Ovary (tissue), 10 donors: ENCODE measurements at places on chromosomes 4 and X. TPM values are rescaled to one million over a fixed set of nuclear protein-coding genes. Genes with fewer than 3 reads are reported as not detected.

DNA sequence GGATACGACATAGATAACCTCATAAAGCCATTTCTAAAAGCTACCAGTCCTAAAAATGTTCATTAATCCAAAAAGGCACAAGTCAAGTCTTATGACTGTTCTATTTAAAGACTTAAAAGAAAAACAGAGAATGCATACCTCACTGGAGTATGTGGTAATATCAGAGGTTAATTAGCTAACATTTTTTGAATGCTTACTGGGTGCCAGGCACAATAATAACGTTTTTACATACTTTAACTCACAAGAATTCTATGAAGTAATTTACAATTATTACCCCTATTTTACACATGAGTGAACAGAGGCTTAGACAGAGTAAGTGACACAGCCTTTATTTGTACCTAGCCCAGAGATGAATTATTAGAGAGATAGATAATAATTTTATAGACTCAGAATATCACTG lies 207.5 kb downstream of the PDGFC start:
- no peaks in the 10 kb centered on the region for H3K36me3 ChIP-seq
- H3K4me3 ChIP-seq, result no peak overlapping the region
- no peak overlapping the region for H3K27ac ChIP-seq

DNA sequence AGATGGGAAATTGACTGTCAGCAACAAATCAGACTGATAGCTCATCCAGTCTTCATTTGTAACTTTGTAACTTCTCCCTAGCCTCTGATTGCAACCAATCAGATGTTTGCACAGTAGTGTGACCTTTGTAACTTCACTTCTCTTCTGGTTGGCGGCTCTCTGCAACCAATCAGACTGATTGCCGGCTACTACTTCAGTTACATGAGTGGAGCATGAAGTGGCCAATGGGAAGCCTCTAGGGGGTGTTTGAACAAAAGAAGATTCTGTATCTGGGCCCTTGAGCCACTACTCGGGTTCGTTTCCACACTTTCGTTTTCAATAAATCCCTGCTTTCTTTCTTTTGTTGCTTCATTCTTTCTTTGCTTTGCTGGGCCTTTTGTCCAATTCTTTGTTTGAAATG lies 1285.8 kb downstream of the TECRL start:
- no peaks in the 10 kb centered on the region for H3K4me1 ChIP-seq
- no peak overlapping the region for H3K27ac ChIP-seq
- DNase-seq, result no peak

DNA sequence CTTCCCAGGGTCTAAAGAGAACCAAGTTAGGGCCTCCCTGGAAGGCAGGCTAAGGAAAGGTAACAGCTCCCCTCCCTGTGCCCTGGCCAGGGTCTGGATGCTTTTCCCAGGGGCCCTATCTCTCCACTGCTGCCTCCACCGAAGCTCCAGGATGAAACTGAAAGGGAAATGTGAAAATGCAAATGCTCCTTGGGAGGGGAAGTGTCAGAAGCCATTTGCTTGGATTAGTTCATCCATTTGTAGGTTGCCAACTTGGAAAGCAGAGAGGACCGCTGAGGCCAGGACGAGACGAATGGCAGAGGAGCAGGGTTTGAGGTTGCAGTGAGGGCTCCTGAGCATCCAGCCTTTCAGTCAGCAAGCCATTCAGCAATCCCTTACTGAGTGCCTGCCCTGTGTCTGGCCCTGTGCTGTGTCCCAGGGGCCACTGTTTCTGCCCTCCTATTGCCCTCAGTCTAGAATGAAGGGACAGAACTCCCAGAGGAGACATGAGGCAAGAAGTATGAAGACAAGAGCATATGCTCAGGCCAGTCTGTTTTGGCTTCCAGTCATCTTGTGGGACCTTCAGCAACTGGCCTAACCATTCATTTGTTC lies 45.9 kb upstream of the PGRMC1 start:
- no peak overlapping the region for H3K27ac ChIP-seq
- H3K4me1 ChIP-seq, result peaks cover 2% of the 10 kb centered on the region
- H3K36me3 ChIP-seq, result no peaks in the 10 kb centered on the region
- DNase-seq, result no peak
- no peaks in the 10 kb centered on the region for H3K27me3 ChIP-seq
- no peak overlapping the region for H3K4me3 ChIP-seq

DNA sequence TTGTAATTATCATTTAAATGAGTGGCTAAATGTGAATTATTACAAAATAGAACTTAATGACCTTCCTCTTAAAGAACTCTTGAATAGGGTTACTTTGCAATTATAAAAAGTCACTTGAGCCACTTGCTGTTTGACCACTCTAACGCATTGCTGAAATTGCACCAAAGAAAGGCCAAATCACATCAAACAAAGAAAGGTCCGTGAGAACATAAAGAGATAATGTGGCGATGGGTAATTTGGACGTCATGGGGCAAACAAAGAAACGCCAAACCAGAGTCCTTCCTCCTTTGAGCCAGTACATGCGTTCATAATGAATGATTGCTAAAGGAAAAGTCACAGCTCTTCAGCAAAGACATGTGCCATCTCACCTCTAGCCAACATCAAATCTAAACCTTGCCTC lies 229.8 kb upstream of the STS start:
- no peaks in the 10 kb centered on the region for H3K27me3 ChIP-seq
- no peak overlapping the region for H3K27ac ChIP-seq
- H3K36me3 ChIP-seq, result no peaks in the 10 kb centered on the region
- H3K4me3 ChIP-seq, result no peak overlapping the region
- no peak for DNase-seq
- H3K4me1 ChIP-seq, result no peaks in the 10 kb centered on the region

DNA sequence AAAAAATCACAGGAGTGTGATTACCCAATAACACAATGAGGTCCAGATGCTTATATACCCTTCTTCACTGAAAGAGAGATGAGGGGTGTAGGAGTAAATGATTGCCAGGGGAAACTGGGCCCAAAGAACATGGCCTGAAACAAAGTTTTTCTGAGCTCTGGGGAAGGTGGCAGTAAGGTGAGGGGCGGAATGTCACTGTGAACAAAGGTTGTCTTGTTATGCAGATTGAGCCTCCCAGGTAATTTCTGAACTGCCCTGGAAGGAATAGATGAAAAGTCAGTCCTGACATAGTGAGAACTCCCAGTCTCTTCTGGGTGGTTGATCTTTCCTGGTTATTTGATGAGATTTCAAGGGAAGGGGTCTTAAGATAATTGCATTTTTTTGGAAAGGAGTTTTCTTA lies 2.5 kb upstream of the TMEM47 start:
- no peaks in the 10 kb centered on the region for H3K4me1 ChIP-seq
- H3K27me3 ChIP-seq, result no peaks in the 10 kb centered on the region
- DNase-seq, result no peak
- H3K36me3 ChIP-seq, result no peaks in the 10 kb centered on the region
- no peak overlapping the region for H3K27ac ChIP-seq

GRCh38 chr4:56783986-56784385 lies 37.5 kb downstream of the SPINK2 start:
- H3K27me3 ChIP-seq, result no peaks in the 10 kb centered on the region
- H3K36me3 ChIP-seq, result no peaks in the 10 kb centered on the region
- H3K27ac ChIP-seq, result no peak overlapping the region
- peaks cover 5% of the 10 kb centered on the region for H3K4me1 ChIP-seq
- DNase-seq, result no peak

DNA sequence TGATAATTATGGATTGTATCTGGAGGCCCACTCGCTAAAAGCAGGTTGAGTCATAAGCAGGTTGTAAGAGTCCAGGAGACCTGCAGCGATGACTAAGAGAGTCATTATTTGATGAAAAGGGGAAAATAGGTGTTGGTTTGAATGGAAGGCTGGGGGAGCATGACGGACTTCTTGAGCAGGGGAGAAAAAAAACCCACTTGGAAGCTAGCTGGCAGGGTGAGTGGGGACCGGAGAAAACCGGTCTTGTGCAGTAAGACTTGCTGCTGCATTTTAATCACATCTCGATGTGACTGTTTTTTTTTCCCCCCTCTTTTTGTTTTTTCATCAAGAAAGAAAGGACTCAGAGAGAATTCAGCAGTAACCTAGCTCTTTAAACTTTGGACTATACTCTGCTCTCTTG lies 90.0 kb downstream of the IGSF1 start:
- H3K27me3 ChIP-seq, result no peaks in the 10 kb centered on the region
- no peaks in the 10 kb centered on the region for H3K36me3 ChIP-seq

DNA sequence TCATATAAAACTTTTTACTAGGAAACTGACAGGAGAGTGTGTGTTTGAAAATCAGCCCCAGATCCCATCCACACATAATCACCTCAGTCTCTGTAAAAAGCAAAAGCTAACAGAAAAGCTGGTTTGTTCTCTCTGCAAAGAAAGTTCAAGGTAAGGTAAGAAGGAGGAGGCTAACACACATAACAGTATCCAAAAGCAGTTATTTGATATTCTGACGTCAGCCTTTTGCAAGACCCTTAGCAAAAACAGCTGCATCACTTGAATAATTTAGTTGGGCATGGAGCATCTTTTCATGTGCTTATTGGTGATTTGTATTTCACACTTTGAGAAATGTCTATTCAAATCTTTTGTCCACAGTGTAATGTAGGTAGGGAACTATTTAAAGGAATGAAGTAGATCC lies 5.5 kb downstream of the TCEAL9 start:
- H3K27ac ChIP-seq, result no peak overlapping the region
- H3K4me1 ChIP-seq, result no peaks in the 10 kb centered on the region
- no peaks in the 10 kb centered on the region for H3K27me3 ChIP-seq
- no peaks in the 10 kb centered on the region for H3K36me3 ChIP-seq
- DNase-seq, result no peak

- peaks cover 2% of the 10 kb centered on the region for H3K4me1 ChIP-seq
- H3K36me3 ChIP-seq, result no peaks in the 10 kb centered on the region
- H3K27me3 ChIP-seq, result no peaks in the 10 kb centered on the region
Measured at GRCh38 chrX:13647709-13648212, 5.2 kb upstream of the TCEANC start.

- no peaks in the 10 kb centered on the region for H3K27me3 ChIP-seq
- no peaks in the 10 kb centered on the region for H3K36me3 ChIP-seq
- DNase-seq, result no peak
Measured at GRCh38 chr4:1753697-1754311, 32.5 kb downstream of the TACC3 start.

GRCh38 chrX:109707319-109707718 lies 25.7 kb downstream of the ACSL4 start:
- DNase-seq, result no peak
- H3K4me1 ChIP-seq, result no peaks in the 10 kb centered on the region
- no peaks in the 10 kb centered on the region for H3K27me3 ChIP-seq
- no peak overlapping the region for H3K27ac ChIP-seq
- H3K4me3 ChIP-seq, result no peak overlapping the region
- H3K36me3 ChIP-seq, result no peaks in the 10 kb centered on the region

DNA sequence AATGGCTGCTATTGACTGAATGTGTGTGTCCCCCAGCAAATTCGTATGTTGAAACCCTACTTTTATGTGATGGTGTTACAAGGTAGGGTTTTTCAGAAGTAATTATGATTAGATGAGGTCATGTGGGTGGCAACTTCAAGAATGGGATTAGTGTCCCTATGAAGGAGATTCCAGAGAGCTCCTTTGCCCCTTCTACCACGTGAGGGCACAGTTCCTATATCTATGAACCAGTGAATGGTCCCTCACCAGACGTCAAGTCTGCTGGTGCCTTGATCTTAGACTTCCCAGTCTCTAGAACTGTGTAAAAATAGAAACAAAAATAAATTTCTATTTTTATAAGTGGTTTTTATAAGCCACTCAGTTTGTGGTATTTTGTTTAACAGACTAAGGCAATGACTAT lies 1137.6 kb upstream of the IGFBP7 start:
- no peak overlapping the region for H3K4me3 ChIP-seq
- H3K27me3 ChIP-seq, result no peaks in the 10 kb centered on the region
- H3K4me1 ChIP-seq, result no peaks in the 10 kb centered on the region
- DNase-seq, result no peak

DNA sequence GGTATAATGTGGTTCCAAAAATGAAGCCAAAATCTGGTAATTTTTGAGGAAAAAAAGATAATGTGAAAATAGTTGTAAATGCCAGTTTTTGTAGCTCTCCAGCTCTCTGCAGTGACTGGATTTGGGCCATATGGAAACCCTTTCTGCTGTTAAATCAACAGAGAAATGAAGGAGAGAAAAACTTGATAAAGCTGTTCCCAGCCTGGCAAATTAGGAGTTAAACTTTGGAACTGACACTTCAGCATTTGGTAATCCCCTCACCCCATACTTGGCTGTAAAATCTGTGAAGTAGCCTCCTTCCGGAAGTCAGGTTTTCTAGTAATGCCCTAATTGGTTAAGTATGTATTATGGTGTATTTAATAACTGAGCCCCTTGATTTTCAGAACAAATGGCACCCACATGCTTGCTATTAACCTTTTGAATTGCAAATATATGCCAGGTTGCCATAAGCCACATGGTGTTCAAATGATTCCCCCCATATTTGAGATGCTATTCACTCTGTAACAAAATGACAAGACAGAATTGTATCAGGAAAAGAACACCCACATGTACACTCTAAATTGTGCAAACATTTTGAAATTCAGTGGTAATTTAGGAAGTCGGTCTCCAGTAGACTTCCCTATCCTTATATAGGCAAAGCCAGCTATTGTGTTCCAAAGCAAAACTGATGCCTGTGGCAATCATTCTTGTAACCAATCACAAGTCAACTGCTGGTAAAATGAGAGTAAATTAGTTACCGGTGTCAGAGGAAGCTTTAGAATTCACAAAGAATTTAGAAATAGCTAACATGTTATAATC lies 96.3 kb upstream of the ADAMTS3 start:
- no peaks in the 10 kb centered on the region for H3K27me3 ChIP-seq
- no peak overlapping the region for H3K27ac ChIP-seq
- H3K4me3 ChIP-seq, result no peak overlapping the region

DNA sequence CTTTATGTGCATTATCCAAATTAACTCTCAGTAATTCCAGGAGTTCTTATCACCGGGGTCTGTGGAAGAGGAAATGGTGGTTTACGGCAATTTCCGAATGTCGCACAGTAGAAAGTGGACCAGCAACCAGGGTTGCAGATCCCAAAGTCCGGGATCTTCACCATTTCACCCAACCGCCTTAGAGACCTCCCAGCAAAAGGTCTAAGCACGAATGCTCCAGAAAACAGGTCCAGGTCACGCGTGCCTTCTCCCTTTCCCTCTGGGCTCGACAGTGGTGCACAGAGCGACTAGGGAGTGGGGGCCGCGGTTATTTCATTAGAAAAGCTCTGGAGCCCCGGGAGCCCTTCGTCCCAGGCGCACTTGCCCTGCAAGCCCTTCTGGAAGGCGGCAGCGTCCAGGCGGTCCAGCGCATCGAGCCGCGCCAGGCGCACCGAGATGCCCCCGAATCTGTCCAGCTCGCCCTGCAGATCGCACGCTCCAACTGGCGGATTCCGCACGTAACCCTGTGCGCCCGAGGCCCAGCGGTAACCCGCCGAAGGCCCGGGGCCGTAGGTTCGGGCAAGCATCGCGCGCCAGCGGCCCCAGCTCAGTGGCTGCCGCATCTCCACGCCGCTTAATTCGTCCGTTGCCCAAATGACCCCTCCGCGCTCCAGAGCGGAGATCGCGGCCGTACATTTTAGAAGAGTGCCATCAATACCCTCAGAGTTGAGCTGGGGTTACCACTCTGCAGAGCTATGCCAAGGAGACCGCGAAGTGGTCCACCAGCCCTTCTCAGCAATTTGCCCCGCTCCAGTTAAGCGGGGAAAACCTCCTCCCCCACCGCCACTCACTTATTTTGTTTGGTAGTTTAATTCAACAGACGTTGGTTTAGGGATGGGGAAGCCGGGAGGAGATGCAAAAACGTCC lies at the start of gene NUDT6:
NUDT6 (minus strand) TSS at position 627 of the 906 bp plus-strand sequence; CDS start at position 602, 25 bp downstream.
- H3K27ac ChIP-seq, result peak within 1 kb of the TSS; percentile 31
- H3K4me3 ChIP-seq, result peak within 1 kb of the TSS; percentile 92
- H3K36me3 ChIP-seq, result no peaks in the 10 kb centered on the region
- H3K27me3 ChIP-seq, result no peaks in the 10 kb centered on the region

GRCh38 chrX:111784667-111785066 lies 91.3 kb upstream of the TRPC5OS start:
- no peaks in the 10 kb centered on the region for H3K4me1 ChIP-seq
- no peak overlapping the region for H3K27ac ChIP-seq
- H3K36me3 ChIP-seq, result no peaks in the 10 kb centered on the region
- no peaks in the 10 kb centered on the region for H3K27me3 ChIP-seq
- H3K4me3 ChIP-seq, result no peak overlapping the region

Gene TEX13A
- polyA plus RNA-seq, result not detected

Gene RBM46
- 0.08 TPM for polyA plus RNA-seq

Gene KIT
- polyA plus RNA-seq, result 18.3 TPM

Gene PWWP3B
- 106 TPM for polyA plus RNA-seq

Gene SMIM31
- polyA plus RNA-seq, result not detected
